ENCODE measurements at places on chromosomes 7 and 10. TPM values are rescaled to one million over a fixed set of nuclear protein-coding genes. Genes with fewer than 3 reads are reported as not detected.

GRCh38 chr7:518630-519483, 789 bp downstream of the PDGFA start:
- peak; percentile 93 for DNase-seq

- peak; percentile 91 for DNase-seq
Observed at GRCh38 chr7:42097752-42098151, 139.3 kb downstream of the GLI3 start.

GRCh38 chr10:97828721-97829120, 20.9 kb upstream of the GOLGA7B start:
- DNase-seq: no peak

- no peak for DNase-seq
Observed at GRCh38 chr7:155000795-155001194, 2.1 kb downstream of the PAXIP1 start.

GRCh38 chr10:31526681-31527080, 207.7 kb downstream of the ZEB1 start:
- peak; percentile 1 for DNase-seq

LLCFC1 gene
- total RNA-seq: not detected

TCTN3 gene
- total RNA-seq: 16.9 TPM

CD36 gene
- not detected for total RNA-seq

ZNF33B gene
- 3.4 TPM for total RNA-seq

ANKRD22 gene
- not detected for total RNA-seq
